NCI-H748 treated with DMSO at 0.1 percent for 48 hours (cell line): ENCODE measurements at places on chromosomes 3 and 15.

- no peak for DNase-seq
Measured at GRCh38 chr3:66383023-66383422, 117.8 kb downstream of the LRIG1 start.

DNA sequence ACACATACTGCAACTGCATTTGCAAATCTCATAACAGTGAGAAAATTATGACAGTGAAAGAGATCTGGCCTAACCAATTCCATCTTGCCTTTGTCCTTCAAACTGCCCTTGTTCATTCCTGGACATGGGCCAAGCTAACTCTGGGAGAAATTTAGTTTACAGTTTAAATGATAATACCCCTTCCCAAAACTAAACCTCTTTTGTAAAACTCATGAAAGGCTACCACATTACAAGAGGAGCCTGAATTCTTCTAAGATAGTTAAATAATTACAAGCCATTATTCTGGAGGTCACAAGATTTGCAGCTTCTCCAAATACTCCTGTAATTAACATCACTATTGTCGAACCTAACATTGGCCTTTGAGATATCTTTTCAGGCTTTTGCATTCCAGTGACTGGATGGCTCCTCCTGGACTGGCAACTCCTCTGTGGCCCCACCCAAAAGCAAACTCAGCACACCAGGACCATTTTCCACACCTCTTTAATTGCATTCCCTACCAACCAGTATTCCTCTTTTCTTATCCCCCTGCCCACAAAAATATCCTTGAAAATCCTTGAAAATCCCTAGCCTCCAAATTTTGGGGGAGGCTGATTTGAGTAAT is 8.8 kb upstream of the FAM240A start:
- no peak for DNase-seq

DNA sequence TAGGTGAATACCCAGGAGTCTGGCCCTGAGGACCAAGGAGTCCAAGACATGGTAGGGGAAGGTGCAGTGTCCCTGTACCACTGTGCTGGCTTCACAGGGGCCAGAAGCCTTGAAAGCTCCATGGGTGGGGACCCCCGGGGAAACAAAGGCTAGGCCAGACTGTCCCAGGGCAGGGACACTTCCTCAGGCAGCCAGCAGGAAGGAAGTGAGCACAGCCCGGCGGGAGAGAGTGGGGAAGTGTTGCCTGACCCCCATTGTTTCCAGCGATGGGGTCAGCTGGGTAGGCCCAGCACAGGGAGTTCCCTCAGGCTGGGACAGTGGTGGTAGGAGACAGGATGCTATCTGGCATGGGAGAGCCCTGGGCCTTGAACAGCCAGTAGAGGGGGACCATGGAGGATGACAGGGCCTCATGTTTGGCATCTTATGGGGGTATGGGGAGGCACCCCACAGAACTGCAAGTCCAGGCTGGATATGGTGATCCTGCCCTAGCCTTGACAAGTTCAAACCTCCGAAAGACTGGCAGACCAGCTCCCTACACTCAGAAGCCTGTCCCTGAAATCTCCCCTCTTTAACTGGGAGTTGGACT is 1.2 kb upstream of the HYAL2 start:
- DNase-seq = no peak

DNA sequence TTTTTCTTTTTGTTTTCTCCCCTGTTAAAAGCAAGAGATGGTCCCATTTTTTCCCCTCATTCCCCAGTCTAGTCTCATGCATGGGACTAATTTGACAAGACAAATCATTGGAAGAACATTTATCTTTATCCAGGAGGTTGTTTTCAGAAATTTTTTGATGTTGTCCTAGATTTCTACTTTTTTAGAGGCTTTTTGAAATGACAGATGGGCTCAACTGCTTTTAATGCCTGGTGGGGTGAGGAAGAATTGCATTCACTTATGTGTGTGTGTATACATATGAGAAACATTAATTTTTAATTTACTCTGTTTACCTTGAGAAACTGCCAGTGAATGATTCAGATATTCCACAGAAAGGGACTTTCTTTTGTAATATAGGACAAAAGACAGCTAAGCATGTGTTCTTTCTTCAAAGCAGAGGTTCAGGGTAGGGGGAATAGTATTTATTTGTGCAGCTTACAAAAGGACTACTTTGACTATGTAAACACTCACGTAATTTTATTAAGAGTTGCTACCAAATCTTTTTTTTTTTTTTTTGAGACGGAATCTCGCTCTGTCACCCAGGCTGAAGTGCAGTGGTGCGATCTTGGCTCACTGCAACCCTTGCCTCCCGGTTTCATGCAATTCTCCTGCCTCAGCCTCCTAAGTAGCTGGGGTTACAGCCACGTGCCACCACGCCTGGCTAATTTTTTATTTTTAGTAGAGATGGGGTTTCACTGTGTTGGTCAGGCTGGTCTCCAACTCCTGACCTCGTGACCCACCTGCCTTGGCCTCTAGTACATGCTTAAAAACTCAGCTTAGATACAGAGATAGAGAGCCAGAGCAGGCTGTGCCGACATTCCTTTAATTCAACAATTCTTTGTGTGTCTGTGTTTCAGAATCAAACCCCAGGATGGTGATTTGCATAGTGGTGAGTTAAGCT is 130.1 kb upstream of the RARB start:
- DNase-seq = no peak

- no peak for DNase-seq
Measured at GRCh38 chr3:133644768-133645167, 17.0 kb downstream of the TOPBP1 start.

GRCh38 chr15:78192826-78193594 is 41.4 kb downstream of the ACSBG1 start:
- no peak for DNase-seq

DNA sequence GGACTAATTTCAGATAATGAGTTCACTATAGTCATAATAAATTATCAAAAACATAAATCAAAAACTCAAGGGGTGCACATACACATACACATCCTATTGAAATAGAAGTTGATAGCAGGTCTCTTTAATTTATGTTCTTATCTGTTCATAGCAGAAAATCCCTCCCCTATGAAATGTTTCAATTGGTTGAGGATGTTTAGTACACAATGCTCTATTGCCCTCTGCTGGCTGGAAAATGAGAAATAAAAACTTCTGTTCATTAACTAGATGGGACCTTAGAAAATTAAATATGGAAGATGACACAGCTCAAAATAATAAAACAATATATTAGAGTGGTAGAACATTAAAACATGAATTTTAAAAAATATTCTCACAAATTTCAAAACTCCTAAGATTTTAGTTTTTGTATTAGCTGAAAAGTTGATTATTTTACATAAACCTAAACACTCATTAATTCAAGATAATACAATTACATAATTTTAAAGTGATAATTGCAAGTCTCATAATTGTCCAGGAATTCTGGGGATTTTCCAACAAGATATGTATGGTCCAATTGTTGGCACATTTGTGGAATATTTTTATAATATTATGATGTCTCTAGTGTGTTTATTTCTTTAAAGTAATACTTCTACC is 735.0 kb downstream of the ROBO1 start:
- DNase-seq = peak; percentile 68
